ENCODE measurements at places on chromosomes 5 and 9.

GRCh38 chr5:132497488-132497997 lies 7.0 kb upstream of the IRF1 start:
- DNase-seq, result no peak

- DNase-seq, result no peak
Measured at GRCh38 chr9:32742296-32742695, 41.0 kb upstream of the TMEM215 start.

- no peak for DNase-seq
Measured at GRCh38 chr5:105167092-105167491, 1604.5 kb upstream of the NUDT12 start.

- DNase-seq, result no peak
Measured at GRCh38 chr9:112971415-112971814, 40.6 kb downstream of the ZNF883 start.

DNA sequence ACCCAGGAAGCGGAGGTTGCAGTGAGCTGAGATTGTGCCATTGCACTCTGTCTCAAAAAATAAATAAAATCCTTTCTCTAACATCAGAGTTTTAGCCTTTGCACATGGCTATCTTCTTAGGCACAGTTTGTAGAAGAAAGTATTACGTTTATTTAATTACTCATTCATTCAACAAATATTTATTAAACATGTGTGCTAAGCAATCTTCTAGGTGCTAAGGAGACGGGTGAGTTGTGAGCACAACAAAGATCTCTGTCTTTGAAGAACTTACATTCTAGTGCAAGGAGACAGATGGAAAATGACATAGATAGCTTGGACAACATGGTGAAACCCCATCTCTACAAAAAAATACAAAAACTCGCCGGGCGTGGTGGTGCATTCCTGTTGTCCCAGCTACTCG lies 122.3 kb upstream of the MYO10 start:
- DNase-seq, result no peak

DNA sequence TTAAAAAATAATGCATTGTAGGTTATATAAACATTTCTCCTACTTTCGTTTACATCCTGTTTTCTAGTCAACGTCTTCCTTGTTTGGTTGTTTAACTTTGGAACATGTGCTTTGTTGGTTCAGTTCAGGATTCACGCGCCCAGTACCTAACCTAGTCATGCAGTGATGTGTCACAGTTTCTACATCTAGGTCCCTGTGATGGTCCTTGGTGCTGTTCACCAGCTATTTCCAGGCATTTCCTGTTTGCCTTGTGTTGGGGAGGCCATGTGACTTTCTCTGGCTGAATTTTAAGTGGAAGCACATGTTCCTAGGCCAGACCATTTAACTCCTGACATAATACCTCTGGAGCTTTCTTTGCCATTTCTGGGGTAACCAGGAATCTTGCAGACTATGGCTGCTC lies 292.3 kb downstream of the SMARCA2 start:
- no peak for DNase-seq

GRCh38 chr5:137828180-137828579 lies 39.5 kb upstream of the MYOT start:
- DNase-seq, result no peak

DNA sequence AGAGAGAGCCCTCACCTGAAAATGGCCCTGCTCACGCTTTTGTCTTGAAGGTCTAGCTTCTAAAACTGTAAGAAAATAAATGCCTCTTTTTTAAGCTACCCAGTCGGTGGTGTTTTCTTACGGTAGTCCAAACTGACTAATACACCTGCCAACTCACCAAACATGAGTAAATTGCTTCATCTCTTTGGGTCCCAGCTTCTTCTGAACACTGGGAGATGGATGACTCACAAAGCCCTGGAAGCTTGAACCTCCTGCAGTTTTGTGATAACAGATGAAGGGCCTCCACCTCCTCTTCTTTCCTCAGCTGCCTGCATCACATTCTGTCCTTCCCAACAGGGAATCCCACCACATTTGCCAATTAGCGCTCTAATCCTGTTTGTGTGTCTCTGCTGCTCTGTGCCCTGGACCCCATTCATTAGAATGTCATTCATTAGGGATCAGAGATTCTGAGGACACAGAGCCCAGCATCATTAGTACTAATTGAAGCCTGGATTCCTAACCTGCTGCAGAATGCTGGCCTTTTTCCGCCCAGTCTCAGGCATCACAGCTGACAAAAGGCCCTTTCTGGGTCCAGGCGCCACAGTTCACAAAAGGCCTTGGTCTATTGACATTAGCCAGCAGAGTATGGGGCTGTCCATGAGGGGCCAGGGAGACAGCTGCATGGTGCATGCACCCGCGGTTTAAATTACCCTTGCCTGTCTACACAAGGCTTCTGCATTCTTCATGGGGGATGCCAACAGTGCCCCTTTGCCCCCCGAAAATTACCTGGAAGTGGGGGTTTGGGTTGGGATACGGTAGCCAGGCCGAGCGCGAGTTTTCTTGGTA lies 349.3 kb downstream of the SEMA5A start:
- no peak for DNase-seq

DNA sequence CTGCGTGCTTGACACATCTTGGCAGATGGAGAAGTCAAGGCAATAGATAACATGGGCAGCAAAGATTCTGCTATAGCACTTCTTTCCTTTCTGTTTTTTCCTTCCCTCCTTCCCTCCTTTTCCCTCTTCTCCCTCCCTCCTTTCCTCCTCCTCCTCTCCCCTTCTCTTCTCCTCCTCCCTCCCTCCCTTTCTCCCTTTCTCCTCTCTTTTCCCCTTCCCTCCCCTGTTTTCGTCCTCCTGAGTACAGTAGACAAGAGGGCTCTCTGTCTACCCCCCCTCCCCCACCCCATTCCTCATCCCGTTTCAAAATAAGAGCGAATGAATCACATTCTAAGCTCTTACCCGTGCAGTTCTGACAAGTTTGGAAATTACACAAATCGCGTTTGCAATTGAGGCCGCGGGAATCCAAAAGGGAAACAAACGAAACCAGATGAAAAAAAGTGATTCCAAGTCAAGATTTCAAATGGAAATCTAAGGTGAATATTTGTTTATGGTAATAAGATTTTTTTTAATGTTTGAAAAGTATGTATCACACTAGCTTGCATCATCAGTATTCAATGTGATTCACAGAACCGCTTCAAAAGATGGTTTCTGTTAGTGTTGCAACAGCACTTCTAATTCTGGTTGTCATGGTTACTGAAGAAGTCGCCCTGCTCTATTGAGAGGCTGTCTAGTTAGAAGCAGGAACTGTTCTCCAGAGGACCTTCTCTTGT lies 1.3 kb downstream of the NIM1K start:
- no peak for DNase-seq

DNA sequence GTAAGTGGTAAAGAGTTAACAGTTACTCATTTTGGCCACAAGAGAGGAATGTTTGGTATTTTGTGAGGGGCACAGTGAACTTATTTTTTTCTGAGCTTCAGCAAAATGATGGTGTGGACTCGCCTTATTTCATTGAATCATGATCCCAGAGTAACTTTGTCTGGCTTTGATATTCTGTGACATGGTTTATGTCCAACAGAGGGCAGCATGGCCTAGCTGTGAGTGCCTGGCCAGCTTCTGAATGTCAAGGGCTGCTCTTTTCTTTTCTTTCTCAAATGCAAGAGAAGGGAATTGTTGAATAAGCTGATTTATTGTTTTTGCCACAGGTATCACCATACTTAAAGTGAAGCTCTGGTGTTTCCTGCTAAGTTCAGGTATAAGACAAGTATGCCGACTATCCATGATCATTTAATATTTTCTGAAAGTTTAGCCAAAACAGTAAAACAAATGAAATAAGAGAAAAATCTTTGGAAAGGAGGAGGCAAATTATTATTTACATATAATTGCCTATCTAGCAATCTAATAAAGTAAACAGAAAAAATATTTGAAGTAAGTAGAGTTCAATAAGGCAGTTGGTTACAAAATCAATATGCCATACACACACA lies 31.7 kb downstream of the MRPL22 start:
- no peak for DNase-seq

- no peak for DNase-seq
Measured at GRCh38 chr9:86500667-86501435, 146.6 kb upstream of the TUT7 start.

DNA sequence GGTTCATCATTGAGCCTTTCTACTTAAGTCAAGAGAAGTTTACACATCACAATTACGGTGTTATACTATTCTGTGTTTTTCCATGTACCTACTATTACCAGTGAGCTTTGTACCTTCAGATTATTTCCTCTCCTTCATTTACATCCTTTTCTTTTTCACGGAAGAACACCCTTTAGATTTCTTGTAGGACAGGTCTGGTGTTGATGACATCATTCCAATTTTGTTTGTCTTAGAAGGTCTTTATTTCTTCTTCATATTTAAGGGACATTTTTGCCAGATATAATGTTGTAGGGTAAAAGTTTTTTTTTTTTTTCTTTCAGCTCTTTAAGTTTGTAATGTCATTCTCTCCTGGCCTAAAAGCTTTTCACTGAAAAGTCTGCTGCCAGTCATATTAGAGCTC lies 637.1 kb upstream of the RIOK2 start:
- no peak for DNase-seq

GRCh38 chr9:96413302-96414221 lies 4.6 kb downstream of the ZNF367 start:
- no peak for DNase-seq

- DNase-seq, result no peak
Measured at GRCh38 chr9:114383521-114384231, 4.1 kb downstream of the AKNA start.

- DNase-seq, result no peak
Measured at GRCh38 chr9:117869287-117869686, 165.1 kb downstream of the TLR4 start.

DNA sequence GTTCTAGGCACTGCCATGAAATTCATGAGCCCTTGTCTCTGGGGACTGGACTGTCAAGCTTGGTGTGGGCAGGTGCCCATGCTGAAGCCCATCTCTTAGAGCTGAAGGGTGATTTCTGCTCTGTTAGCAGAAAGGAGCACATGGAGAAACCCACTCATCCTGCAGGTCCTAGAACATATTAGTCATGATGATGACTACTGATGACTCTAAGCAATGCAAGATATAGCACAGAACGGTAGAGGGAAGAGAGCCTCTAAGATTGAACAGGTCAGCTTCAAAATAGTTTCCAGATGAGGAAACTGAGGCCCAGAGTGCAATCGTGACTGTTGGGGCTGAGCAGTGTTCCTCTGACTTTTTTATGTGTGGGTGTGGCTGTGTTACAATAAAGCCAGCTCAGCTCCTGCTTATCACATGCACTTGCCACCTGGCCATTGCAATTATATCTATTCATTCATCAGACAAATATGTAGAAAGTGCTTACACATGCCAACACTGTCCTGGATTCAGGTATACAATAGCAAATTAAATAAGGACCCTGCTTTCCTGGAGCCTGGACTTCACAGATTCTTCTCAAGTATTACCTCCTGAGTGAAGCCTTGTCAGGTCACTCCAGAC lies 140.2 kb upstream of the BRINP1 start:
- DNase-seq, result no peak

DNA sequence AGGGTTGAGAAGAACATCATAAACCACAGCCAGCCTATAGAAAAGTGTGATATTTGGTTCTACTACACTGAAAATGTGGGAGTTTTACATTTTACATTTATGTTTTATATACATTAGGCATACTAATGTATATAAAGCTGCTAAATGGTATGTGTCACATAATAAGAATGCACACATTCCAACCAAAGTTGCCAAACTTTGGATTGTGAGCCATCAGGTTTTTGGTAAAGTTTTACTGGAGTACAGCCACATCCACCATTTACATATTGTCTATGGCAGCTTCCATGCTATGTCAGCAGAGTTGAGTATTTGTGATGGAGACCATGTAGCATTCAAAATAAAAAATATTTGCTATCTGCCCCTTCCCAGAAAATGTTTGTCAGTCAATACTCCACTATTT lies 23.1 kb upstream of the TARS1 start:
- DNase-seq, result no peak

DNA sequence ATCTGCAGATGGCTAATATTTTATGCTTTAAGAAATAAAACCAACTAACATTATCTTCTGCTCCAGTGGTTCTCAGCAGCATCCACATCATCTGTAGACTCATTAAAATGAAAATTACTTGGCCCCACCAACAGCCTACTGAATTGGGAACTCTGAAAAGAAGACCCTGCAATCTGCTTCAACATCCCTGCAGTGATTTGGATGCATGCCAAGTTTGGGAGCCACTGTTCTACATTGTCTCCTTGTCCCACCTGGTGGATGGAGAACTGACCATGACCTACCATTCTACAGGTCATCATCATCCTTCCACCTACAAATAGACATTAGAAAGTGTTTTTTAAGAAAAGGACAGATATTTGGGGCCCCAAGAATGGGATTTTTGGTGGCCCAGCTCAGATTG lies 71.1 kb downstream of the ACER2 start:
- DNase-seq, result no peak

GRCh38 chr9:73059247-73059646 lies 92.4 kb upstream of the ANXA1 start:
- DNase-seq, result no peak

GRCh38 chr9:109794361-109795012 lies 14.5 kb downstream of the PALM2AKAP2 start:
- no peak for DNase-seq

- no peak for DNase-seq
Measured at GRCh38 chr9:130715270-130715669, 21.7 kb downstream of the EXOSC2 start.

- DNase-seq, result no peak
Measured at GRCh38 chr5:140575309-140575708, 10.7 kb downstream of the SLC35A4 start.
